ENCODE measurements at places on chromosomes 4 and X.

DNA sequence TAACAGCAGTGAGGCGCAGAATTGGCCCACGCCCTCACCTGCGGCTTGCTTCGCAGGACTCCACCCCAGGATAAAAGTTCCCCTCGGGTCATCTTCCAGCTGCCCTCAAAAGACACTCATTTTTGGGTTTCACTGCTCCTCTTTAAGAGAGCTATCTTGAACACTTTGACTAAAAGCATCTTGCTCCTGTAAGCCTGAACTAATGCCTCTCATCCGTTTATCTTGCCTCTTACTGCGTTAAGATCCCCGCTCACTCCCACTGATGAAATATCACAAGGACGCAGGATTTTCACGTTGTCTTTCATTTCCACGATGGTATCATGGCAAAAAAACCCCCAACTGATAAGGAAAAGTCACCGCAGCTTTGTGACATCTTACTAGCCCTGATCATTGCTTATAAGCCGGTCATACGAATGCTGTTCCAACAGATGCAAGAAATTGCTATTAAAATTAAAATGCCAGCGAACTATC, 591 bp upstream of the ACSL4 start:
- no peak for DNase-seq

DNA sequence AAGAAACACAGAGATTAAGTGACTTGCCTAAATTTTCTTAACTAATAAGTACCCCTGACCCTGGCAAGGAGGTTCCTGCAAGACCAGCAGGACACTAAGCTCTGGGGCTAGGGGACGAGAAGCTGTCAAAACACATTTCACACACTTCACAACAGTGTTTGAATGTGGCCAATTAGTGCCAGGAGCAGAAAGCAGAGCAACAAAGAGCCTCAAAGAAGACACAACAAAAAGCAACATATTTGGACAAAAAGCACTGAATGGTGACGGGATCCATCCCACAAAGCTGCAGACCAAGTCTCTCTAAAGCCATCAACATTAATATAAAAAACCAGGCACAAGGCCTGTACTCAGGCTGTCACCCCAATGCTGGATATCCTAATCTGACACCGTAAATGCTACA, 361.9 kb upstream of the RASGEF1B start:
- DNase-seq, result no peak

DNA sequence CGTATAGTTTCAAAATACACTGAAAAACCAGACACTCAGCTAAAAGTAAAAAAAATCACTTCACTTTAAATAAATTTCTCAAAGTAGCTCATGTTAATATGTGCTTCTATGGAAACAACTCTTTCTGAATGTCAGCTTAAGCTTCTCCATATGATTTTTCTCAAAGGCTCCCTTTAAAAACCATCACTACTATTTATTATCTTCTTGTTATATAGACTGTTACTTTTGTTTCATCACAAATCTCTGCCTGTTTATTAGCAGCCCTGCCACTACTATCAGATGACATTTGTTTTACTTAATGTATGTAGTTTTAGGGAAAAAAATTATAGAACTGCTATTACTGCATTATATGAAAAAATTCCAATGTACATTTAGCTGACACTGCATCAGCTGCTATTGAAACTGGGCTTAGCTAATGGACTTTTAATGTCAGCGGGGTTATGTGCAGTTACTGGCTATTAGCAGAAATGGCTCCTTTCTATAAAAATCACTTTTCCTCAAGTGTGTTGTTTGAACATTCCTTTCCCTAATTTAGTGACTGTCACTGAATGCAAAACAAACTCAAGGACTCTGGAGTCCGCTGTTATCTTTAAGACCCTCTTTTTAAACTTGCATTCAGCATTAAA, 10.8 kb downstream of the UNC5C start:
- no peak for DNase-seq

GRCh38 chr4:8093587-8094274, 64.9 kb downstream of the ABLIM2 start:
- DNase-seq, result no peak

GRCh38 chrX:45628041-45628440, 427.4 kb upstream of the DIPK2B start:
- DNase-seq, result no peak

GRCh38 chrX:74535086-74535407, 79.4 kb downstream of the RLIM start:
- no peak for DNase-seq

- no peak for DNase-seq
Measured at GRCh38 chrX:110409925-110410324, 51.3 kb downstream of the RTL9 start.

DNA sequence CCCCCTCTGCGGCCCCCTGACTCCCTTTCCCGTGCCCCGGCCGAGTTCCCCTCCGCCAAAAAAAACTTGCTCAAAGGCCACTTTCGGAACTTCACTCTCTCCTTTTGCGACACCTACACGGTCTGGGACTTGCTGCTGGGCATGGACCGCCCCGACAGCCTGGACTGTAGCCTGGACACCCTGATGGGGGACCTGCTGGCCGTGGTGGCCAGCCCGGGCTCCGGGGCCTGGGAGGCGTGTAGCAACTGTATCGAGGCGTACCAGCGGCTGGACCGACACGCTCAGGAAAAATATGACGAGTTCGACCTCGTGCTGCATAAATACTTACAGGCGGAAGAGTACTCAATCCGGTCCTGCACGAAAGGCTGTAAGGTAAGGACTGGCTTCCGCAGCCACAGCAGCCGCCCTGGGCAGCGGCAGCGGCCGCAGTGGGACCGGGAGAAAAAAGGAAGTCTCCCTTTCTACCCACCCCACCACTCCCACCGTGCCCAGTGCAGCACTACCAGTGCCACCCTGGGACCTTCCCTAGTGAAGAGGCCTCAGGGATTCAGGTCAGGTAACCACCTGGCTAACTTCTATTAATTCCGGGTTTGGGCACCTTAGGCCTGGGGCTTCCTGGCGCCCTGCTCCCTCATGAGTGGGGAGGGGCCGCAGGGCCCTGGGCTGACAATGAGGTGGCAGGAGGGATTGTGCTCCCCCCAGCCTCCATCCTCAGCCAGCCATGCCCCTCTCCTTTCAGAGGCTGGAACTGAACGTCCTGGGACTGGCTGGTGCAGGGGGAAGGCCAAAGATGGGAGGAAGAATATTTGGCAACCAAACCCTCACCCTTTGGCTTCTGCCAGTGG, 1.9 kb downstream of the NALF2 start:
- no peak for DNase-seq
